ENCODE measurements at places on chromosomes 5 and 9. TPM values are rescaled to one million over a fixed set of nuclear protein-coding genes. Genes with fewer than 3 reads are reported as not detected.

DNA sequence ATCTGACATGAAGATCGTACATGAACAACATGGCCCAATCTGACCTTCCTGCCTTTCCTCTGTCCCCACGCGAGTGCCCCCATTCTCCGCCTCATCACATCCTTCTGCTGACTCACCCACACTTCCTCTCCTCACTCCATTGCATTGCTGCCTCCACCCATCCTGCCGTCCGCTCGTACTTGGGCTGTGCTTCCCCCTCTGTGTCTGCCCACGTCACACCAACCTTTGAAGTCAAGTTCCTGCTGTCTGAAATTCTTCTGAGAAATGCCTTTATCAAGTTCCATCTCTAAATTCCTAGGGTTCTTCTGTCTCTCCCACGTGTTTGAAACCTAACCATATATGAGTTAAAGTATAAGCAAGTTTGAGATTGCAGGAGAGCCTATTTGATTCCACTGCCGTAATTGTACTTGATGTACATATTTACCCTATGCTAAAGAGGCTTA lies 18.0 kb upstream of the STARD4 start:
- H3K27me3 ChIP-seq: no peaks in the 10 kb centered on the region
- no peaks in the 10 kb centered on the region for H3K36me3 ChIP-seq
- no peak overlapping the region for H3K4me3 ChIP-seq
- no peaks in the 10 kb centered on the region for H3K4me1 ChIP-seq
- peak; percentile 74 for DNase-seq

GRCh38 chr5:1965925-1966324 lies 83.2 kb upstream of the IRX4 start:
- no peak overlapping the region for H3K27ac ChIP-seq
- no peaks in the 10 kb centered on the region for H3K27me3 ChIP-seq
- no peaks in the 10 kb centered on the region for H3K4me1 ChIP-seq
- H3K36me3 ChIP-seq: no peaks in the 10 kb centered on the region
- no peak overlapping the region for H3K4me3 ChIP-seq

DNA sequence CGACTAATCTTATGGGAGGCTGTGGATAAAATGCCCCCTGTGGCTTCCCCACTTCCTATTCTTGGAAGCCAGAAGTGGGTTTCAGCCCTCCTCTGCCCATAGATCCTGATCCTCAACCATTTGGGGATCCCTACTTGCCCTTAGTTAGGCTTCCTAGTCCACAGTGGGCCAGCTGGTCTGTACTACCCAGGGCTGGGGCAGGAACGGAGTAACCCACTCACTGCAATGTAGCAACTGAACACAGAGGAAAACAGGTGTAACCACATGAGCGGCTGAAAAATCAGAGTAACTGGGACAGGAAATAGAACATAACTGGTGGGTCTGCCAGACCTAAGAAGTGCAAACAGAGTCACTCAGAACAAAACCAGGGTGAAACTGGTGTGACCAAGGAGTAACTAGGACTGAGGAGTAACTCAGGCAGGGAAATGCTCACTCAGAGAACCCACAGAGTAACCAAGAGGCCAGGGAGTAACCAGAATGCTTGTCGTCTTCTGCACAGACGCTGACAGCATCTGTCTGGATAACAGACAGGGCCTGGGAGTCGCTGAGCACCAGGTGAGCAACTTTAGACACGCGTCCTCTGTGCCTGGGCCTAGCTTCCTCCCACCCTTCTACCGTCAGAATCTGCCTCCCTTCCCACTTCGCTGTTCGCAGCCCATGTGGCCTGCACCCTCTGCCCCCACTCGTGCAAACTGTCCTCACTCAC lies 1.0 kb downstream of the AQP3 start:
- peak overlapping the region; percentile 58 for H3K27ac ChIP-seq
- no peaks in the 10 kb centered on the region for H3K27me3 ChIP-seq
- DNase-seq: no peak
- H3K4me3 ChIP-seq: peak overlapping the region; percentile 67
- peaks cover 14% of the 10 kb centered on the region for H3K4me1 ChIP-seq

DNA sequence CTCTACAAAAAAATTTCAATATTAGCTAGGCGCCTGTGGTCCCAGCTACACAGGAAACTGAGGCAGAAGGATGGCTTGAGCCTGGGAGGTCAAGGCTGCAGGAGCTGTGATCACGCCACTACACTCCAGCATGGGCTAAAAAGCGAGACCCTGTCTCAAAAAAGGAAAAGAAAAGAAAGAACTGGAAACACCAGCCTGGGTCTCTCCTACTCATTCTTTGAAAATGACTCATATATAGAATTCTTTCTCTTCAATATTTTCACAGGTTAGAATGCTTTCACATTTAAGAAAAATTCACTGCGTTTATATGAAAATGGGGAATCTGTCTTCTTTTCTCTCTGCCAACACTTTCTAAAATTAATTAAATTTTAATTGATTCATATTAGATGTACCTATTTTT lies 115.6 kb downstream of the TRPM6 start:
- no peaks in the 10 kb centered on the region for H3K4me1 ChIP-seq
- DNase-seq: no peak
- no peaks in the 10 kb centered on the region for H3K27me3 ChIP-seq
- H3K4me3 ChIP-seq: no peak overlapping the region
- H3K36me3 ChIP-seq: no peaks in the 10 kb centered on the region
- no peak overlapping the region for H3K27ac ChIP-seq

- H3K36me3 ChIP-seq: no peaks in the 10 kb centered on the region
- H3K4me1 ChIP-seq: no peaks in the 10 kb centered on the region
- H3K27me3 ChIP-seq: peaks cover 7% of the 10 kb centered on the region
- peak within 1 kb of the TSS; percentile 64 for H3K4me3 ChIP-seq
- H3K27ac ChIP-seq: no peak within 1 kb of the TSS
Measured at GRCh38 chr5:170861917-170862766, at the start of gene RANBP17. RANBP17 (plus strand) TSS chr5:170862018.

- H3K4me1 ChIP-seq: no peaks in the 10 kb centered on the region
- DNase-seq: no peak
- no peak overlapping the region for H3K27ac ChIP-seq
- no peaks in the 10 kb centered on the region for H3K27me3 ChIP-seq
Measured at GRCh38 chr9:3261484-3261883, 264.3 kb downstream of the RFX3 start.

- H3K36me3 ChIP-seq: no peaks in the 10 kb centered on the region
- H3K27me3 ChIP-seq: no peaks in the 10 kb centered on the region
- H3K27ac ChIP-seq: no peak overlapping the region
- no peak overlapping the region for H3K4me3 ChIP-seq
- DNase-seq: no peak
Measured at GRCh38 chr5:136726506-136726905, 361.2 kb upstream of the TRPC7 start.

GRCh38 chr5:113250341-113250953 lies 184.3 kb downstream of the TSSK1B start:
- H3K27ac ChIP-seq: peak overlapping the region; percentile 48
- H3K4me1 ChIP-seq: peaks cover 8% of the 10 kb centered on the region
- peak; percentile 19 for DNase-seq
- no peak overlapping the region for H3K4me3 ChIP-seq
- H3K27me3 ChIP-seq: no peaks in the 10 kb centered on the region

- no peaks in the 10 kb centered on the region for H3K27me3 ChIP-seq
- no peak for DNase-seq
- peak overlapping the region; percentile 87 for H3K4me3 ChIP-seq
- peak overlapping the region; percentile 94 for H3K27ac ChIP-seq
- H3K4me1 ChIP-seq: peaks cover 26% of the 10 kb centered on the region
- H3K36me3 ChIP-seq: no peaks in the 10 kb centered on the region
Measured at GRCh38 chr5:59034498-59035186, 451.8 kb downstream of the RAB3C start.

GRCh38 chr5:135141303-135142268 lies 107.6 kb upstream of the PITX1 start:
- no peaks in the 10 kb centered on the region for H3K27me3 ChIP-seq
- H3K4me1 ChIP-seq: peaks cover 18% of the 10 kb centered on the region
- DNase-seq: no peak
- no peak overlapping the region for H3K27ac ChIP-seq
- no peaks in the 10 kb centered on the region for H3K36me3 ChIP-seq

- no peaks in the 10 kb centered on the region for H3K36me3 ChIP-seq
- H3K27ac ChIP-seq: no peak overlapping the region
- no peaks in the 10 kb centered on the region for H3K27me3 ChIP-seq
Measured at GRCh38 chr5:173710528-173710927, 94.1 kb upstream of the BOD1 start.

DNA sequence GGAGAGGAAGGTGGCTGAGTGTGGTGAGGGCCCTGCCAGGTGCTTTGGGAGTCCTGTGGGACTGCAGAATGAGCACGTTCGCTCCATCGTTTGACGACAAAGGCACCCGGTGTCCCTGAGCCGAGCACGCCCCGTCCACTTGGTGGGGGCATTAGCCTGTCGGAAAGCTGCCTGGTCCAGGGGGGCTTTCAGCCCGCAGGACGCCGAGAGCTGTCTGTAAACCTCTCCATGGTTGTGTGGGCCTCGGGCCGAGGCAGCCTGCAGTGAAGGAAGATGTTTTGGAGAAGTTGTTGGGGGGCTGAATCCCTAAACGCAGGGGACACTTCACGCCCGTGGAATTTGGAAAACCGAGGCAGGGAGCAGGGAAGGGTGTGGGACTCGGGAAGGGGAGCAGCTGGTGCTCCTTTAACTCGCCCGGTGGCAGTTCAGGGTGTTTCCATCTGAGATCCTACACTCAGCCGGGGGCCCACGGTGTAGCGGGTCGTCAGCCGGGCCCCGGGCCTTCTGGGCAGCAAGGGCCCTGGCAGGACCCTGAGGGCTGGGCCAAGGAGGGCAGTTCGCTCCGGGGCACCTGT lies 53.8 kb downstream of the MRPL36 start:
- H3K4me1 ChIP-seq: no peaks in the 10 kb centered on the region
- no peak overlapping the region for H3K27ac ChIP-seq
- no peaks in the 10 kb centered on the region for H3K36me3 ChIP-seq
- no peak overlapping the region for H3K4me3 ChIP-seq
- no peaks in the 10 kb centered on the region for H3K27me3 ChIP-seq

GRCh38 chr5:111171-111570 lies 19.2 kb downstream of the PLEKHG4B start:
- H3K27me3 ChIP-seq: no peaks in the 10 kb centered on the region
- no peak overlapping the region for H3K4me3 ChIP-seq
- no peak overlapping the region for H3K27ac ChIP-seq

GRCh38 chr9:137550231-137550621 lies at the start of gene PNPLA7:
PNPLA7 (minus strand) TSS chr9:137550402; CDS start chr9:137550197, 205 bp downstream.
- peak within 1 kb of the TSS; percentile 95 for H3K27ac ChIP-seq
- H3K4me3 ChIP-seq: peak within 1 kb of the TSS; percentile 93
- no peaks in the 10 kb centered on the region for H3K27me3 ChIP-seq
- H3K36me3 ChIP-seq: peaks cover 32% of the 10 kb centered on the region

DNA sequence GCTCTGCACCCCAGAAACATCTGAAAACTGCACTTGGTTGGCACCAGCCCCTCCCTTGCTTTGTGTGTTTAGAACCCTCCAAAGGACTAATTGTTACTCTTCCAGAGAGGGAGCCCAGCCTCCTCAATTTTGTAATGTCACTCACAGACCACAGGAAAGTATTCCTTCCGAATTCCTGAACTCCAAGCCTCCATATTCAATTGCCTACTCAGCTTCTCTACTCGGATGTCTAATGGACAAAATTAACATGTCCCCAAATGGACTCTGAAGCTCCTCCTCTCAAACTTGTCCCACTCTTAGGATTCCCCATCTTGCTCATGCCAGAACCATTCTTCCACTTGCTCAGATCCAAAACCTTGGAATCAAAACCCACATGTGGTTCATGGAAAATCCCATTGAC lies 3.9 kb upstream of the TMEM171 start:
- DNase-seq: no peak
- no peak overlapping the region for H3K27ac ChIP-seq
- no peak overlapping the region for H3K4me3 ChIP-seq
- H3K27me3 ChIP-seq: peaks cover 11% of the 10 kb centered on the region

DNA sequence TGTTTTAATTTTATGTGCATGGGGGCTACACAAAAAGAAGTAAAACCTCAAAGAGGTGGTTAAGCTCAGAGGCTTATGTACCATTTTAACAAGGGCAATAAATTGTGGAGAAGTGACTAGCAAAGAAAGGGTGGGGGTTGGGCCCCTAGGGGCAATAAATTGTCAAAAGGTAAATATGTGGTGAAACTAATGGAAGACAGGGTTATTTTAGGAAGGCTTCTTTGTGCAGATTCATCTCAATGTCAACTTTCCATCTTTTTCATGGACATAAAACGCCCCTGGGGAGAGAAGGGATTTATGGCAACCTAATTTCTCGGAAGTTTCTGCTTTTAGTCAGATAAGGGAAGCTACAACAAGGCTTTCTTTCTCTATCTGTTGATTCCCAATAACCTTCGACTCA lies 42.5 kb upstream of the GOLM1 start:
- H3K27me3 ChIP-seq: no peaks in the 10 kb centered on the region
- no peak overlapping the region for H3K4me3 ChIP-seq
- H3K4me1 ChIP-seq: no peaks in the 10 kb centered on the region
- no peak for DNase-seq

DNA sequence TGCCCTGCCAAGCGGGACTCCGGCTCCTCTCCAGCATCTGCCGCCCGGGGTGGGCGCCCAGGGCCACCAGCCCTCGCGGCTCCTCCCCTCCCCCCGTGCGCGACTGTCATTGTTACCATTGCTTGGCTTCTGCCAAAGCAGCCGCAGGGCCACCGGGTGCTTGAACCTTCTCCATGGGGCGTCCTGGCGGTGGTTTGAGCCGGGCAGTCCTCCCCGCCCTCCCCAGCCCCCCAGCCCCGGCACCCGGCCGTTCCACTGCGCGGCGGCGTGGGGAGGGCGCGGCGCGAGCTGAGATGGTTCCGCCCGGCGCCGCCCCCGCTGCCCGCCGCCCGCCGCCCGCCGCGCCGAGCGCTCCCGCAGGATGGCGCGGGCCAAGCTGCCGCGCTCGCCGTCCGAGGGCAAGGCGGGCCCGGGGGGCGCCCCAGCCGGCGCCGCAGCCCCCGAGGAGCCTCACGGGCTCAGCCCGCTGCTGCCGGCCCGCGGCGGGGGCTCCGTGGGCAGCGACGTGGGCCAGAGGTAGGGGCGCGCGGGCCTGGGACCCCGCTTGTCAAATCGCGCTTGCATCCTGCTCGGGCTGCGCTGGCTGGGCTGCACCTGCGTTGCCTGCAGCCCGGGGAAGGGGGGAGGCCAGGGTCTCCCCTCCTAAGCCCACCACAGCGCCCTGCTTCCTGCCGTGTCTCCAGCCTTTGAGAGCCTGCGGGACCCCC lies 34.4 kb downstream of the KCNT1 start:
- no peaks in the 10 kb centered on the region for H3K36me3 ChIP-seq
- H3K4me3 ChIP-seq: no peak overlapping the region
- H3K4me1 ChIP-seq: no peaks in the 10 kb centered on the region
- DNase-seq: no peak
- H3K27me3 ChIP-seq: peaks cover 5% of the 10 kb centered on the region
- no peak overlapping the region for H3K27ac ChIP-seq

CDHR2 gene
- 0.30 TPM for total RNA-seq

ADCY2 gene
- total RNA-seq: 55.1 TPM

SLC27A6 gene
- total RNA-seq: 0.19 TPM

DENND4C gene
- total RNA-seq: 16.4 TPM

RELL2 gene
- 0.66 TPM for total RNA-seq

BARHL1 gene
- total RNA-seq: not detected

DNAI1 gene
- 0.19 TPM for total RNA-seq

C9orf153 gene
- 0.13 TPM for total RNA-seq

CAMK2A gene
- total RNA-seq: 50.9 TPM
